Esophagus squamous epithelium (tissue), 5 donors: ENCODE measurements at places on chromosomes 4 and X.

GRCh38 chr4:115028682-115029410, 84.6 kb downstream of the NDST4 start:
- no peak for DNase-seq
- no peaks in the 10 kb centered on the region for H3K4me1 ChIP-seq
- H3K4me3 ChIP-seq, result no peak overlapping the region
- H3K36me3 ChIP-seq, result no peaks in the 10 kb centered on the region

- H3K4me3 ChIP-seq, result no peak overlapping the region
- no peaks in the 10 kb centered on the region for H3K4me1 ChIP-seq
- DNase-seq, result no peak
- no peak overlapping the region for H3K27ac ChIP-seq
- H3K27me3 ChIP-seq, result no peaks in the 10 kb centered on the region
Measured at GRCh38 chrX:47247206-47247998, 14.6 kb downstream of the USP11 start.

DNA sequence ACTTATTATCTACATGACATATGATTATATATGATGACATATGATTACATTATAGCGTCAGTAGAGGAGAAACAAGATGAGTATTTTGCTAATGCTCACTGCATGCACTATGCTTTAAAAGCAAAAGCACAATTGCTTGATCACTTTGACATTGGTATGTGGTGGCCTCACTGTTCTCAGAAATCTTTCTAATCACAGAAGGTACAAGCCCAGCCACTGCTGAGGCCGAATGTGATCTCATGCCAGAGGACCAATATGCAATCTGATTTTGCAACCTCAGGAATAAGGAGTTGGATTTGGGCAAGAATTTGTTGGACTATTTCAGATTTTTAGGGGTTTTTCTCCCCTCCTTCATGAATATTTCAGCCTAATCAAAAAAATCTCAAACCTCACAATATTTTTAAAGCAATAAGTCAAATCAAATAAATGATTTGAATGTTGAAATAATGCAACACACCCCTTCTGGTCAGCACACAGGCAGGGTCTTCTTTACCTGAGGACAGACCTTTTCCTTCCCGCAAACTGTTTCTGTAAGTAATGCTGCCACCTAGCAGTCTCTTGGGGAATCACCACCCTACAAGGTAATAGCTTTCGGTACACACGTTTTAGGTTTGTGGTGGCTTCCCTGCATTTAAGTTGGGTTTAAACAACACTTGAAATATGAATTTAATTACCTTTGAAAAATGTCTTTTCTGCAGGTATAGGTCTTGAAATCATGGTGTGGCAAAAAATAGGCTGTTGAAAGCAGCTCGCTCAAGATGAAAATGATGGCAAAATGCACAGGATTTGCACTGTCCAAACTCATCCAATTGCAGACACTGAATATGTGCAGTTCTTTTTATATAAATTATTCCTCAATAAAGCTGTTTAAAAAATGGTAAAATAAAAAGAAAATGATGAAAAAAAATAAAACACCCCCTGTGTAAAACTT, 4.8 kb upstream of the CXCL13 start:
- H3K27me3 ChIP-seq, result peaks cover 21% of the 10 kb centered on the region
- DNase-seq, result no peak
- H3K4me1 ChIP-seq, result no peaks in the 10 kb centered on the region
- H3K27ac ChIP-seq, result no peak overlapping the region

DNA sequence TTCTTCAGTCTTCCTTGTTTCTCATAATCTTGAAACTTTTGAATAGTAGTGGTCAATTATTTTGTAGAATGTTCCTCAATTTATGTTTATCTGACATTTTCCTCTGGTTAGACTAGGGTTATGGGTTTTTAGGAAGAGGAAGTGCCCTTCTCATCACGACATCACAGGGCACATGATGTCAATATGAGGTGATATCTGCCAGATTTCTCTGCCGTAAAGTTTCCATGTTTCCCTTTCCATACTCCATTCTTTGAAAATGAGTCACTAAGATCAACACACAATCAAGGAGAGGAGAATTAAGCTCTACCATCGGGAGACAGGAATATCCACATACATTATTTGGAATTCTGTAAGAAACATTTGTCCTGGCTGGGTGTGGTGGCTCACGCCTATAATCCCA, 28.4 kb downstream of the RP2 start:
- no peaks in the 10 kb centered on the region for H3K4me1 ChIP-seq
- H3K27ac ChIP-seq, result peak overlapping the region; percentile 6
- H3K36me3 ChIP-seq, result no peaks in the 10 kb centered on the region
- no peak for DNase-seq
- no peak overlapping the region for H3K4me3 ChIP-seq
- no peaks in the 10 kb centered on the region for H3K27me3 ChIP-seq

- no peaks in the 10 kb centered on the region for H3K36me3 ChIP-seq
- H3K27ac ChIP-seq, result no peak overlapping the region
- H3K27me3 ChIP-seq, result no peaks in the 10 kb centered on the region
Measured at GRCh38 chr4:54118850-54119589, 19.1 kb downstream of the GSX2 start.

DNA sequence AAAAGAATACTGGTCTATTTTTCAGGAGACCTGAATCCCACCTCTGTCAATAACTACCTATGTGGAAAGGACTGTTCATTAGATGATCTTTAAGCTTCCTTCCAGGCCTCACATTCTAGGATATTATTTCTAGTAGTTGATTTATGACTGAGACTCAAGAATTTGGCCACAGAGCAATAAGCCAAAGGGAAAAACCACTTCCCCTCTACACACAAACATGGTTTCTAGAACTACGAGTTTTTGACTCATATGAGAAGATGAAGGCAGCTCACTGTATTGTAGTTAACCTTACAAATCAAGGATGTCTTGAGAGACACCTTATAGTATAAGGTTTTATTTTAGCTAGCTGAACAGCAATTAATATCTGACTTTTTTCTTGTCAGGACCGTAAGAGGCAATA, 36.9 kb upstream of the GDPD2 start:
- no peak overlapping the region for H3K27ac ChIP-seq
- H3K27me3 ChIP-seq, result no peaks in the 10 kb centered on the region
- H3K36me3 ChIP-seq, result no peaks in the 10 kb centered on the region

GRCh38 chrX:79506001-79506400, 138.9 kb upstream of the ITM2A start:
- no peak overlapping the region for H3K27ac ChIP-seq
- no peaks in the 10 kb centered on the region for H3K27me3 ChIP-seq
- no peaks in the 10 kb centered on the region for H3K4me1 ChIP-seq

- no peak for DNase-seq
- no peak within 1 kb of the TSS for H3K4me3 ChIP-seq
- H3K27ac ChIP-seq, result no peak within 1 kb of the TSS
- H3K36me3 ChIP-seq, result no peaks in the 10 kb centered on the region
- H3K4me1 ChIP-seq, result no peaks in the 10 kb centered on the region
Measured at GRCh38 chr4:158521484-158522088, at the start of gene RXFP1. RXFP1 (plus strand) TSS chr4:158521882; CDS start chr4:158521977, 95 bp downstream.

GRCh38 chr4:104022831-104023230, 303.0 kb upstream of the TACR3 start:
- no peaks in the 10 kb centered on the region for H3K4me1 ChIP-seq
- H3K27ac ChIP-seq, result no peak overlapping the region
- H3K4me3 ChIP-seq, result no peak overlapping the region

DNA sequence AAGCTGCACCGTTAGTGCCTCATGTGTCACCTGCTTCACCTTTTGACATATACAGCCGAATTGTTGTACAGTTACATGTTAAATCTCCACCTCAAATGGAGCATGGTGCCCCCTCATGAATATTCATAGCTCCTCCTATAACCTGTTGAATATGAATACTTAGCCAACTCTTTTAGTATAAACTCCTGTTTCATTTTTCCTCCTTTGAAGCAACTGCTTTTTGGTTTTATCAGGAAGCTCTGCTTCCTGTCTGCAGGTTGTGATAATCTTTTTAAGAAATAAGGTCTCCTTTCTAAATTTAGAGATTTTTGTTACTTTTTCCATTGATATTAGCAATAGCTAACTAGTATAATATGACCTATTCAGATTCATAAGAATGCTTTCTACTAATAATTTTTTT, 1429.2 kb upstream of the AGA start:
- H3K36me3 ChIP-seq, result no peaks in the 10 kb centered on the region
- H3K4me3 ChIP-seq, result no peak overlapping the region
- no peak overlapping the region for H3K27ac ChIP-seq
- DNase-seq, result no peak
- H3K27me3 ChIP-seq, result no peaks in the 10 kb centered on the region

- no peak overlapping the region for H3K4me3 ChIP-seq
- H3K36me3 ChIP-seq, result no peaks in the 10 kb centered on the region
- DNase-seq, result no peak
- no peak overlapping the region for H3K27ac ChIP-seq
- H3K27me3 ChIP-seq, result no peaks in the 10 kb centered on the region
Measured at GRCh38 chr4:145132511-145133098, 34.5 kb downstream of the ABCE1 start.

GRCh38 chrX:84721416-84721815, 219.2 kb upstream of the HDX start:
- H3K27ac ChIP-seq, result no peak overlapping the region
- no peaks in the 10 kb centered on the region for H3K27me3 ChIP-seq
- DNase-seq, result no peak
- no peaks in the 10 kb centered on the region for H3K4me1 ChIP-seq

DNA sequence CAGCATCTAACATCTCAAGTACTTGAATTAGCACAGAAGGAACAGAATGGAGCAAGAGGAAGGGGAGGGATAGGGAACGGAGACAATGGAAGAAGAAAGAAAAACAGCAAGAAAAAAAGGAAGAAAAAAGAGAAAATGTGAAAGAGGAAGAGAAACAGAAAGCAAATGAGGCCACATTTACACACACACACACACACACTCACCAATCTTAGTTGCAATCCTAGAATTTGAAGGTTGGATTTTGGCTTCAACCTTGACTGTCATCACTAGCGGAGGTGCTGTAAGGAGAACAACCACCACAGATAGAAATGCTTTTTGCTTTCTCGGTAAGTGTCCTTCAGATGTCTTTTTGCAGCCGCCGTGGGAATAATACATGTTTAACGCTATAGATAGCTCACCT, 327.1 kb upstream of the NWD2 start:
- no peaks in the 10 kb centered on the region for H3K36me3 ChIP-seq
- no peak for DNase-seq
- no peak overlapping the region for H3K4me3 ChIP-seq
- H3K27ac ChIP-seq, result no peak overlapping the region
- H3K27me3 ChIP-seq, result no peaks in the 10 kb centered on the region
- H3K4me1 ChIP-seq, result no peaks in the 10 kb centered on the region
